ENCODE measurements at places on chromosomes 12 and 14.

- no peak for DNase-seq
Measured at GRCh38 chr12:88805692-88806091, 225.4 kb upstream of the KITLG start.

DNA sequence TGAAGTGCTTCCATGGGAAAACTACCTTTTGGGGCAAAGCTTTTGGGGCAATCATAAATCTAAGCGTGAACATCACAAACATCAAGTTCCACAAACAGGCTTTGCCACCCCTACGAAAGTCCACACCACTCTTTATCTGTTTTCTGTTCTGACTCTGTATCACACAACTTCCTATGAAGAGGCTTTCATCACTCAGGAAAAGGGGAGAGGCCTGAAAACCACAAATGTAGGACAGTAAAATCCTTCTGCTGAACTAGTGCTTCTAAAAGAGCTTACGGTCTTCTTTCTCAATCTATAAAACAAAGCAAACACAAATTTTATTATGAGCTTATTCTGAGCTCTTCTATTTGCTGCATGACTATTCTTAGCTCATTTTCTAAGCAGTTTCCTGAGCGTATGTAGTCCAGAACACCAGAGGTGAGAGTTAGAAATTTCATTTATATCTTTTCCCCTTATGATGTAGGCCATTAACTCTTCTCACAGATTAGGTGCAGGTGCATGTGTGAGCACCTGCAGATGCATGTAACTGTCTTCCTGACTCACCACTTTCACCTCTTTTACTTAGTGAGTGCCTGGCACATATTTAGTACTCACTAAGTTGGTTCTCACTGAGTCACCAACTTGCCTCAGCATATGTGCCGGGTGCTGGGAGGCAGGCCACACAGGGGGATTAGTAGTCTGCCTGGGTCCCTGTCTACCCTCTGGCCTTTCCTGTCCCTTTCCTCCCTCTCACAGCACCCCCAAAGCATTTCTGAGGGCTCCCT is 32.9 kb upstream of the SYCP3 start:
- DNase-seq, result no peak

DNA sequence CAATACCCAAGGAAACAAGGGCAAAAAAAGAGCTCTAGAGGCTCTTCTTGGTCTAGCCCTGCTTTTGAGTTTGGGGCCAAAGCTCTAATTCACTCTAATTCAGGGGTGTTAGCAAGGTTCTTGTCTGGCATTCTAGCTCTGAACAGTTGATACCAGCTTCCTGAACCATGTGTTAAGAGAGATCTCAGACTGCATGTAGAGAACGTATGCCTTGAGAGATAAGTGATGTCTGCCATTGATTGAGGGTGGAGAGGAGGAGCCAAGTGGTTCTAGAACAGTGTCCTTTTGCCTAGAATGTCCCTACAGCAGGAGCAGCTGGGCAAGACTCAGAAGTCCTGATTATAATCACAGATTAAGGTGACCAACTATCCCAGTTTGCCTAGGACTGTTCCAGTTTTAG is 18.2 kb upstream of the POC1B start:
- no peak for DNase-seq

DNA sequence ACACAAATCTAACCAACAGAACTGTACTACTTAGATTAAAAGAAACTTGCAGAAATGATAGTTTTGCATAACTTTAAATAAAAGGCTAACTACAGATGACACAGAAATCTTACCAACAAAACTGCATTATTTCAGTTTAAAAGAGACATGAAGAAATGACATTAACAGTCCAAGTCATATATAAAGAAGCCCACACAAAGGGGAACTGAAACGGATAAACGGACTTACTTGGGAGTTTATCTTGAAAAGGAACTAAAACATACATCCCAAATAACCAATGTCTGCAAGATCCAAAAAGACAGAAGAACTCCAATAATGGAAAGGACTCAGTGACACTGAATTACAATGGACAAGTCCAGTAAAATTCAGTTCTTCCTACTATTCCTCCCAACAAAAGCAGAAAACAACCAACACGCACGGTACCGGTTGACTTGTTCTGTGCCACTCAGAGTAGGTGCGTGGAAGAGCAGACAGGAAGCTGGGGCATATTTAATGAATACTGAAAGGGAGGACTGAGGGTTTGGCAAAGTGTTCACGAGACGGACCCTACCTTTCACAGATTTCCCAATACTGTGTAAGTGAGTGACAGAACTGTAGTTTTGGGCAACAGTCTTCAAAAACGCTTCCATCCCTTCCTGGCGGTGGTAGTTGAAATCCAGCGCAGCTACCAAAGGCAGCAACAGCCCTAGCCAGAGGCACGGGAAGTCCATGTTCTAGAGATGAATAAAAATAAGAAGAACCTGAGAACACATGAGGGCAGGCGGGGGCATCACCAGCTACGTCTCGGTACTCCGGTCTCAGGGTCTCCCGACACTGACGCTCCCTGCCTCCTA is 627 bp downstream of the CPM start:
- DNase-seq, result no peak

DNA sequence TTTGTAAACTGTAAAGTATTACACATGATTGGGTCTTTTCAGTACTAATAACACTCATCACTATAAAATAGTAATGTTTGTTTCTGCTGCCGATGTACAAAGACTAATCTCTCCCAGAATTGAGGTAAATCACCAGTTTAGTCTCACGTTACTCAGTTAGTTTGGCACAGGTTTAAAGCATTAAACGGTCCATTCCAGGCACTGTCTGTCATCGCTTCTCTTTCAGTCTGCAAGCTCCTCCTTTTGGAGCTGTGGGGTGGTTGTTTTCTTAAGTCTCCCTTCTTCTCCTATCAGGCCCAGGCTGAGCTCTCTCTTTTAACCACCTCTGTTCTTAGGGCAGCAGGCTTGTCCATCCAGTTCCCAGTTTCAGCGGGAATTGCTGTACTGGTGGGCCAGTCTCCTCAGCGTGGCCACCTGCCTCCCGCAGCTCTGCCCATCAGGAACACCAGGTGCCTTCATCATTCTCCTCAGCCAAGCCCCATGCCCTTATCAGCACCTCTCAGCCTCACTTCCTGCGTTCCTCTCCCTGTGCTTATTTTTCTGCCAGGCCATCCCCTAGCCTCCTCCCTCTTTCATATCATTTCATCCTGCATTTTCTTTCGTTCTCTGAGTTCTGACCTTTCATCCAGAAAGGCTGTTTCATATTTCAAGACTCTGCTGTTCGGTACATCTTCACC is 149.0 kb downstream of the TGFB3 start:
- DNase-seq, result no peak

DNA sequence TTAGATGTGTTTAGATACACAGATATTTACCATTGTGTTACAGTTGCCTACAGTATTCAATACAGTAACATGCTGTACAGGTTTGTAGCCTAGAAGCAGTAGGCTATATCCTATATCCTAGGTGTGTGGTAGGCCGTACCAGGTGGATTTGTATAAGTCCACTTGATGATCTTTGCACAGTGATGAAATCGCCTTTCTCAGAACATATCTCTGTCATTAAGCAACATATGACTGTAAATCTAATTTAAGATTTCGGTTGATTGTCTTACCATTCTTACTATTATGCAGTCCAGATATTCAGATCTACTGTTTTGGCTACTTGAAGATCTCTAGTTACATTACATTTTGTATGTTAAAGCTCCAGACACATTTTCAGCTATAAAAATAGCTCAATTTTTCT is 39.8 kb downstream of the ERC1 start:
- no peak for DNase-seq

DNA sequence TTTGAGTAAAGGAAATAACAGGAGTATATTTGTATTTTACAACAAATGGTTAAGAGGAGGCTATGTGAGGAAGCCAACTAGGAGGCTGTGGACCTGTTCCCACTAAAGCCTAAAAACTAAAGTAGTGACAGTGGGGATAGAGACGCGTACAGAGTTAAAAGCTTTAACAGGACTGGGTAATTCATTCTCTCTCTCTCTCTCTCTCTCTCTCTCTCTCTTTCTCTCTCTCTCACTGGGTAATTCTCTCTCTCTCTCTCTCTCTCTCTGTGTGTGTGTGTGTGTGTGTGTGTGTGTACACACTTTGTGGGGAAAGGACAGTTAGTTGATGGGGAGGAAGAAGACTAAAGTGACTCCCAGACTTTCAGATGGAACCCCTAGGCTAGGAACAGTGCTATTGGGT is 16.3 kb downstream of the ERC1 start:
- DNase-seq, result no peak

- peak; percentile 89 for DNase-seq
Measured at GRCh38 chr12:123478762-123479161, 20.8 kb downstream of the SNRNP35 start.

GRCh38 chr12:123384318-123384993 is 524 bp downstream of the KMT5A start:
- no peak for DNase-seq

GRCh38 chr12:76422543-76423438 is 74.6 kb upstream of the BBS10 start:
- no peak for DNase-seq

DNA sequence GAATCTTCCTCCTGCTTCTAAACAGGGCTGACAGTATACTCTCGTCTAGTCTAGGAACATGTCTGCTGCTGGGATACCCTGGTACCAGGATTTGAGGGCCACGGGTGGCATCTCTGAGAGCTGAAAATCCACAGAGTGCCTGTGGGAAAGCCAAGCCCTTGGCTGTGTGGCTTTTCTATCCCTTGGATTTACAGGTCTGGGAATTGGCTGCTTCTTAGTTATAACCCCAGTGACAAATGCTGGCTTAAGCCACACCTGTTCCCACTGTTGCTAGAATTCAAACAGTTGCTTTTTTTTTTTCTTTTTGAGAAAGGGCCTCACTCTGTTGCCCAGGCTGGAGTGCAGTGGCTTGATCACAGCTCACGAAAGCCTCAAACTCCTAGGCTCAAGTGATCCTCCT is 14.3 kb upstream of the RIN3 start:
- DNase-seq, result no peak

DNA sequence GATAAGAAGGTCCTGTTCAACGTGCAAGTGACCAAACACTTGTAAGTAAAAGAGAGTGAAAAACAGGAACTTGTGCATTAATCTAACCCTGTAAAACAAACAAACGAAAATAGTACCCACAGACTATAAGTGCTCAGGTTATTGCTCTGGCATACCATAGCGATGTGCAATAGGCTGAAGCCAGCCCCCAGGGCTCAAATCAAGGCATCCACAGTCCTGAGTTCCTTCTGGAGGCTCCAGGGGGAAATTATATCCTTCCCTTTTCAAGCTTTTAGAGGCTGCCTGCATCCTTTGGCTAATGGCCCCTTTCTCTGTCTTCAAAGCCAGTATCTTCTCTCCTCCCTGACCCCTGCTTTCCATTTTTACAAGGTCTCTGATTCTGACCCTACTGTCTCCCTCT is 8.1 kb upstream of the CMAS start:
- no peak for DNase-seq

DNA sequence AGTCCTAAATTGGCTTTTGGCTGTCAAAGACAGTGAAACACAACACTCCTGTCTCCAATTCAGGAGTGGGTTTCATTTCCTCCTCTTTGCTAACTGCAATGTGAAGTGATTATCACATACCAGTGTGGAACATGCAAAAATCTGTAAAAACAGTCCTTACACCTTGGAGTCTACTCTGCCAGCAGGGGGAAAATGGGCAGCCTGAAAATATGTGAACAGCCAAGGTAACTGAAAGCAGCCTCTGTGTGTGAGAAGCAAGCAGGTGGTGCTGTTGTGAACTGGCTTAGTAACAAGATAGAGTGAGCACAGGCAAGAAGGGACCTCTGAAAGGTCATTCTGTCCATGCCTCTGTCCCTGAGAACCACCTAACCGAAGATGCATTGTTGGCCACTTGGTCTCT is 6.0 kb downstream of the PRMT8 start:
- no peak for DNase-seq

DNA sequence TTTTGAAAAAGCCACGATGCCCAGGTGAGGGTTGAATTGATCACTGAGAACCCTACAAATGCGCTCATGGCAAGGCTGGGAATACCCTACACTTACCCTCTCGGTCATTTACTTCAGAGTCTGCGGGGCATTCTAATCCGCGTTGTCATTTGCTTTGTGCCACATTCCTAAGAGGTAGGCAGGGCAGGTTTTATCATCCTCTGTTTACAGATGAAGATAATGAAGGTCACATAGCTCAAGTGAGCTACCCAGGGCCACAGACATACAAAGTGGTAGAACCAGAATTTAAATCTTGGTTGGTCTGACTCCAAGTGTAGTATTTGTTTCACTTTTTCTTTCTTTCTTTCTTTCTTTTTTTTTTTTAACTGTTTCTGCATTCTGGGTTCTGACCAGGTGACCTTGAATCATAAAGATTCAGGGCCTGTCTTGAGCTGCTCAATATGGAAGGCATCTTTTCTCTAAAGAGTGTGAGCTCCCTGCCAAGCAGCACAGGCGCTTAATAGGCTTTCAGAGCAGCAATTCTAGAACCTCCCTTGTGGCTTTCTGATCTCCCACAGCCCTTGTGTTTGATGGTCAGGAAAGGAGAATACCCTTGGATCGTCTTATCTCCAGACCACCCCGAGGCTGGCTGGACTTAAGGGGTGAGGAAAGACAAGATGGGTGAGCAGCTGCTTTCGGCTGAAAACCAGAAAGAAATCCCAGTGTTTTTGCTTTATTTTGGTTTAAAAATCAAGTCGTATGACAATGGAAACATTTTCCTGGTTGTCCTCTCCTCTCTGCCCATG is 662 bp upstream of the BATF start:
- no peak for DNase-seq

GRCh38 chr12:105706973-105707334 is 376.5 kb downstream of the C12orf75 start:
- DNase-seq, result no peak

DNA sequence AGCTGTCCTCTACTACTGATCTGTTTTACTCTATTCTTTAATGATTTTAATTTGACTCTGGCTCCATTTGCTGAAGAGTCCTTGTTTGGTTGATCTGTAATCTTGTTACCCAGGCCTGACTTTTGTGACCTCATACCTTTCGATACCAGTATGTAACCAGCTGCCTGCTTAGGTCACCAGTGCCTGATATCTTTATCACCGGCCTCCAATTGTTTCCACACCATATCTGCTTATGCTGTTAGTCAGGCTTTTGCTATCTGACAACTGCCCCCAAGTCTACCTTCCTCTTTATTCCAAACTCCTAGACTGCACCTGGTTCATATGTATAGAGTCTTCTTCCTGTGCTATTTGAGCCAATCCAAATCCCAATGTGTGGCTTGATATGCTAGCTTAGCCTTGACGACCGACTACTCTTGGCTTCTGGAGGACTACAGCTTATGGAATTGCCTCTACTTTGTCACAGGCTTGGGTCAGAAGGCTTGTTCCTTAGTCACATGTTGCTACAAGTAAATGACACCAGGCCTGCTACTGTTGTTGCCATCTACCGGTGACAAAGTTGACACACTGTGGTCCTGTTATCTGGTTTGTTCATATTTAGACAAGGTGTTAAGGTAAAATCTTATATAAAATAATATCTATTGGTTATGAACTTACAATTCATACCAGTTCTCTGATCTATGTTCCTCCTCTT is 193.9 kb downstream of the TRHDE start:
- no peak for DNase-seq

GRCh38 chr12:34033628-34034296 is 11.5 kb downstream of the ALG10 start:
- no peak for DNase-seq

- no peak for DNase-seq
Measured at GRCh38 chr14:45298423-45299117, 45.6 kb upstream of the MIS18BP1 start.

All from cardiac septum (tissue), 1 donor.